ENCODE measurements at places on chromosomes 2 and 18.

- no peak for DNase-seq
Observed at GRCh38 chr18:62773691-62774090, 58.4 kb downstream of the PHLPP1 start.

GRCh38 chr2:237283131-237283928 is 130.6 kb downstream of the COL6A3 start:
- no peak for DNase-seq

GRCh38 chr2:134258684-134259388 is 5.0 kb downstream of the MGAT5 start:
- DNase-seq: no peak

DNA sequence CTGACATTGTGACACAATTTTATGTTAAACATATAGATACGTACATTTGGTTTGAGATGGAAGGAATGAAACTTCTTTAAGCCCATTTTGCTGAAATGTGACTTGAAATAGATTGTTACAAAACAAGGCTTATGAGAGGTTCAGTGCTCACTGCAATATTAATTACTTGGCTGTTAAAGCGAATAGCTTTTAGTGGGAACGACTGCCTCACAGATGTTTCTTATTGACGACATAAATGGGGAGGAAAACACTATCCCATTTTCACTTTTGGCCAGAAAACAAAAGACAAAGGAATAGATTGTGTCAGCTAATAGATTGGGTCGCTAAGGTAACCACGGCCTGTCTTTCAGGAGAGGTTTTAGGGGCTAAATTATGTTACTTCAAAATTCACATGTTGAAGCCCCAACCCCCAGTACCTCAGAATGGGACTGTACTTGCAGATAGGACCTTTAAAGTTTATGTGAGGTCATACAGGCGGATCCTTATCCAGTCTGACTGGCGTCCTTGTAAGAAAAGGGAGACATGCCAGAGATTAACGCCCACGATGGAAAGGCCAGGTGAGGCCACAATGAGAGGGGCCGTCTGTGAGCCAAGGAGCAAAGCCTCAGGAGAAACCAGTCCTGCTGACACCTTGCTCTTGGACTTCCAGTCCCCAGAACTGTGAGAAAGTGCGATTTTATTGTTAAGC is 10.8 kb downstream of the INPP1 start:
- DNase-seq: no peak

- DNase-seq: no peak
Observed at GRCh38 chr2:223470602-223471001, 131.6 kb downstream of the SCG2 start.

GRCh38 chr2:58553937-58554336 is 312.8 kb upstream of the FANCL start:
- no peak for DNase-seq

GRCh38 chr2:167134381-167135072 is 246.2 kb downstream of the XIRP2 start:
- no peak for DNase-seq

All from stimulated activated CD8-positive, alpha-beta memory T cell treated with anti-CD3 and anti-CD28 coated beads, Interleukin-7, amount 100 ng/mL, for 24 hours (primary cell).